Hypothalamus (tissue), 51 donors: ENCODE measurements at places on chromosomes 2 and 18.

- DNase-seq = no peak
These were observed 312.4 kb downstream of the PLCL1 start for GRCh38 chr2:198116756-198117155.

GRCh38 chr2:163528640-163529217 lies 207.1 kb downstream of the FIGN start:
- no peak for DNase-seq

DNA sequence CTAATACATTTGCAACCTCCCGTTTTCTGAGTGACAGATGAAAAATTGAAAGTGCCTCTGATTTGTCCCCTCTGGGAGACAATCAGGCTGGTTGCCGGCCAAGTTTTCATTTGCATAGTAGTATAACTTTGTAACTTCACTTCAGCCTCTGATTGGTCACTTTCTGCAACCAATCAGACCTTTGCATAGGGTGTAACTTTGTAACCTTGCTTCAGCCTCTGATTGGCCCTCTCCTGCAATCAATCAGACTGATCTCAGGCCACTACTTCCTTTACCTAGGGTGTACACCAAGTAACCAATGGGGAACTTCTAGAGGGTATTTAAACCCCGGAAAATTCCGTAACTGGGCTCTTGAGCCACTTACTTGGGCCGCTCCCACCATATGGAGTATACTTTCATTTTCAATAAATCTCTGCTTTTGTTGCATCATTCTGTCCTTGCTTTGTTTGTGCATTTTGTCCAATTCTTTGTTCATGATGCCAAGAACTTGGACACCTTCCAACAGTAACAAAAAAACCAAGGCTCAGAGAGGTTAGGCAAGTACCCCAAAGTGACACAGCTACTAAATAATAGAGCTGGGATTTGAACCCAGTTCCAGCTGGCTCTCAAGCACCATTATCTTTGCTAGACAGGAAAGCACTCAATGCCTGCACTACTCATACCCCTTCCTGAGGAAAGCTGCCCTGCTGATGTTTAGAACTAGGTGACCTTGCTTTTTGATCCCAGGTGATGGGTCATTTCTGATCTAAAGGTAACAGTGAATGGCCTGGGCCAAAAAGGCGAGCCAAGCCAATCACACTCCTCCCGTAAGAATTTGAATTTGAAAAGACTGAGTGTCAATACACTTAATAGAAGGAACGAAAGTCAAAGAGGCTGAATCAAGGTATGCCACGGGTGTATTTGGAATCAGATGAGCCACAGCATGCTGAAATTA lies 10.9 kb upstream of the MYOM1 start:
- no peak for DNase-seq

DNA sequence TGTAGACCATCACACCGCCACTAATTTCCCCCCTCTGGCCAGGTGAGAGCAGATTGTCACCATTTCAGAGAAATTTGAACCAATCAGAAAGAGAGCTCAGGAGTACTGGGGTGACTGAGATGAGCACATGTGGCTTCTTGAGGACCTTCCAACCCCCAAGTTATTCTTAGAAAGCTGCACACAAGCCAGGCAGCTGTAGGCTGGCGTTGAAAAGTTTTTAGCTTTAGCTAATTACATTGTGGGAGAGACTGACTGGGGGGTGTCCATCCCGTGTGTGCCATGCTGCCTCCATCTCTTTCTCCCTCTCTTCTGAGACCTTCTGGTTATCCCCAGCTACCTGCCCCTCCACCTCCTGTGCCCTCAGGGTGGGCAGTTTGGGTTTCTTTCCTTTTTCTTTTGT lies 154.0 kb downstream of the AGAP1 start:
- no peak for DNase-seq

DNA sequence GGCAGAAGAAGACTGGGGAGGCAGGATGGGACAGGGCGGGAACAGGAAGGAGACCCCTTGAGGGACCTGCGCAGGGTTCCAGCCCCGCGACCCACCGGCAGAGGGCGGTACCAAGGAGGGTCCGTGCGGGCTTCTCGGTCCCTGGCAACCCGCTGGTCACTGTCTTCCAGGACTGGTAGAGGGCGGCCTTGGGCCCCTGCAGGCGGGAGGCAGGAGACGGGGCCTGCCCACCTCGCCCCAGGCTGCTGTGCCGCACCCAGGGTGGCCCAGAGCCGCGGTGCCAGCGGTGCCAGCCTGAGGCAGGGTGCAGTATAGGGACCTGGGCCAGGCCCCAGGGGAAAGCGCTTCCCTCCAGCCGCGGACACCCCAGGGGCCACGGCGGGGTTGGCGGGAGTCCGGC lies 34.5 kb downstream of the NEURL3 start:
- no peak for DNase-seq

DNA sequence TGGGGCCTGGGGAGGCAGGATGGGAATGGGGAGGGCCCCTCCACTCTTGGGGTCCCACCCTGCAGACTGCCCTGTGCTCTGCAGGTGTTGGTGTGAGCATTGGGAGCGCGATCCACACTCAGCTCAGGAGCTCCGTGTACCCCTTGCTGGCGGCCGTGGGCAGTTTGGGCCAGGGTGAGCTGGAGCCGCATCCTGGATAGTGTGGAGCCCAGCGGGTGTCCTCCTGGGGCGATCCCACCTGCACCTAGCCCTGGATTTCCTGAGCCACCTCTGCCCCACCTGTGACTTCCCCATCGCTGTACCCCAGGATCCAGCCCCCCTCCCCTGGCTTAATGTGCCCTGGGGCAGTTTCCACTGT lies 2.6 kb downstream of the PROM2 start:
- DNase-seq = no peak

GRCh38 chr2:58845011-58845410 lies 603.9 kb upstream of the FANCL start:
- DNase-seq = no peak
